ENCODE measurements at places on chromosomes 7 and 10. TPM values are rescaled to one million over a fixed set of nuclear protein-coding genes. Genes with fewer than 3 reads are reported as not detected.

GRCh38 chr7:138873220-138873892 is 75.4 kb upstream of the ATP6V0A4 start:
- no peak overlapping the region for H3K4me3 ChIP-seq
- DNase-seq: no peak
- no peak overlapping the region for H3K27ac ChIP-seq

Gene MUC12
- total RNA-seq: 7.8 TPM

Gene TBXAS1
- total RNA-seq: 4.1 TPM

Gene UNCX
- 2.4 TPM for total RNA-seq

GRCh38 chr7:70153933-70154332 is 555.7 kb downstream of the AUTS2 start:
- no peaks in the 10 kb centered on the region for H3K27me3 ChIP-seq
- H3K36me3 ChIP-seq: peaks cover 11% of the 10 kb centered on the region
- no peak for DNase-seq
- no peak overlapping the region for H3K4me3 ChIP-seq
- peaks cover 14% of the 10 kb centered on the region for H3K4me1 ChIP-seq

DNA sequence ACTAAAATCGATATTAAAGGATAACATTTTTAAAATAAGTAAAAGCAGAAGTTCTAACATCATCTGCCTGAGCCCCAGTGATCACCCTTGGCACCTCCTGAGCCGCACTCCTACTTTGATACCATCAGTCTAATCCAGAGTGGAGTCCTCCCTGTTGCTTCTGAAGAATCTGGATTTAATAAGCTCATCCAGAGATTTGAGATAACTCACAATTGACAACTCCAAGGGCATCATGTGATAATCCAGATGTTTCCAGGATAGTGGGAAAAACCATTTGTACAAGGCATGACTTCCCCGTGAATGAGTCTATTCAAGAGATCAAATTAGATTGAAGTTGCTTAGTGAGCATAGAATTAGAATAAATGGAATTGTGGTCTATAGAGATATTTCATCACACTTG is 475.8 kb upstream of the C7orf33 start:
- no peak for DNase-seq
- H3K36me3 ChIP-seq: no peaks in the 10 kb centered on the region
- H3K4me3 ChIP-seq: no peak overlapping the region

Gene SORBS1
- total RNA-seq: 15.3 TPM

GRCh38 chr7:68321076-68321639 is 1277.1 kb upstream of the AUTS2 start:
- H3K27me3 ChIP-seq: no peaks in the 10 kb centered on the region
- no peaks in the 10 kb centered on the region for H3K36me3 ChIP-seq
- peaks cover 12% of the 10 kb centered on the region for H3K4me1 ChIP-seq

Gene FAM3C
- 49.1 TPM for total RNA-seq

DNA sequence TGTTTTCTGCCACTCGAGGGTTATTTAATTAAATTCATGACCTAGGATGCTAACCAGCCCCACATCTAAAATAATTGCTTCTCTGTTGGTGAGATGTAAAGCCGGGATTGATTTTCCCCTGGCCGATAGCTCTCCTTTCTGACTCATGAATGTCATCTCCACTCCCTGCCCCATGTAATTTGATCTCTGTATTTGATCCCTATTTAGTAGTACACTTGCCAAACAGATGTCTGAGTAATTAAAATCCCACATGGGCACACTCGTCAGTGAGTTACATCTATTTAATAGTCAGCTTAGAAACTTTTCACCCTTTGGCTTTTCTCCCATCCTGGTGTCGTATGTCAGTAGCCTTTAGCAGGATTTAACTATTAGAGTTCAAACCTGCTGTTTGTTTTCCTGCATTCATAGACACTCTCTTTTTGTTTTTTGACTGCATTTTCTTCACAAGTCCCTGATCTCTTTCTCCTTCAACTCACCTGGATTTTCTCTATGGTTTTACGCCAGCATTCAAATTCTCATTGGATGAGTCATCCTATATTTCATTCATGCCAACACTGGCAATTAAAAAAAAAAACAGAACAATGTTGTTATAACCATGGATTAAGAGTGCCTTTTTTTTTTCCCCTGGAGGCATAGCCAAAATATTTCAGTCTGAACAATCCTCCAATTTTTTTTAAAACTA is 82.7 kb downstream of the SPAG6 start:
- no peak overlapping the region for H3K4me3 ChIP-seq
- no peak overlapping the region for H3K27ac ChIP-seq
- peaks cover 37% of the 10 kb centered on the region for H3K4me1 ChIP-seq
- DNase-seq: no peak
- no peaks in the 10 kb centered on the region for H3K36me3 ChIP-seq
- peaks cover 12% of the 10 kb centered on the region for H3K27me3 ChIP-seq

DNA sequence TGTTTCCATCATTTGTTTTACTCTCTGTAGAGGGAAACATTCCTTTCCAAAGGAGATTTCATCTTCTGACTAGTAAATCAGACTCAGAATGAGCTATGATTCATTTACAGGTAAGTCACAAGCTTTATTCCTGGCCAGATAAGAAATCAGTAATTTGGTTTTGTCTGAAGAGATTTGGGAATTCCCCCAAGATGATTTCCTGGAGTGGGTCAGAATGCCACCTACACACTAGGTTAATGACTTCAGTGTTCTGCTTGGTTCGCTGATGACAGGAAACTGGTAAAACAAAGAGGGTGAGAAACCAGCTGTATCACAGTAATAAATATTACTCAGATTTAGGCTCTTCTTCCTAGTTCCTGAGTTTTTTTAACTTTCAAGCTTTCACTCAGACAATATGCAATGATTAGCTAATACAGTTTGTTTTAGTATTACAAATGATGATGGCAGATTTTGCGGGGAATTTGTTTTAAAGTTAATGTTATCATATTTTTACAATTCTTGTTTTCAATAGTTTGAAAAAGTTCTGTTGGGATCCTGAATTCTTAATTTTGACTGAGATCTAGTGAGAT is 8.3 kb upstream of the ASZ1 start:
- H3K36me3 ChIP-seq: no peaks in the 10 kb centered on the region

- no peaks in the 10 kb centered on the region for H3K36me3 ChIP-seq
- peaks cover 4% of the 10 kb centered on the region for H3K4me1 ChIP-seq
- H3K4me3 ChIP-seq: peak within 1 kb of the TSS; percentile 87
Measured at GRCh38 chr7:95772298-95772770, at the start of gene DYNC1I1. DYNC1I1 (plus strand) TSS chr7:95772554; CDS start chr7:95804730, 32,176 bp downstream.

- H3K27me3 ChIP-seq: no peaks in the 10 kb centered on the region
- H3K27ac ChIP-seq: no peak overlapping the region
- DNase-seq: no peak
- no peak overlapping the region for H3K4me3 ChIP-seq
Measured at GRCh38 chr10:70090951-70091350, 38.3 kb downstream of the MACROH2A2 start.

Gene ARMH3
- 24.4 TPM for total RNA-seq

Gene GALNT17
- 10.4 TPM for total RNA-seq

- peaks cover 3% of the 10 kb centered on the region for H3K4me1 ChIP-seq
- no peaks in the 10 kb centered on the region for H3K36me3 ChIP-seq
- no peak overlapping the region for H3K4me3 ChIP-seq
- H3K27ac ChIP-seq: no peak overlapping the region
Measured at GRCh38 chr7:37076668-37077067, 352.4 kb upstream of the AOAH start.

DNA sequence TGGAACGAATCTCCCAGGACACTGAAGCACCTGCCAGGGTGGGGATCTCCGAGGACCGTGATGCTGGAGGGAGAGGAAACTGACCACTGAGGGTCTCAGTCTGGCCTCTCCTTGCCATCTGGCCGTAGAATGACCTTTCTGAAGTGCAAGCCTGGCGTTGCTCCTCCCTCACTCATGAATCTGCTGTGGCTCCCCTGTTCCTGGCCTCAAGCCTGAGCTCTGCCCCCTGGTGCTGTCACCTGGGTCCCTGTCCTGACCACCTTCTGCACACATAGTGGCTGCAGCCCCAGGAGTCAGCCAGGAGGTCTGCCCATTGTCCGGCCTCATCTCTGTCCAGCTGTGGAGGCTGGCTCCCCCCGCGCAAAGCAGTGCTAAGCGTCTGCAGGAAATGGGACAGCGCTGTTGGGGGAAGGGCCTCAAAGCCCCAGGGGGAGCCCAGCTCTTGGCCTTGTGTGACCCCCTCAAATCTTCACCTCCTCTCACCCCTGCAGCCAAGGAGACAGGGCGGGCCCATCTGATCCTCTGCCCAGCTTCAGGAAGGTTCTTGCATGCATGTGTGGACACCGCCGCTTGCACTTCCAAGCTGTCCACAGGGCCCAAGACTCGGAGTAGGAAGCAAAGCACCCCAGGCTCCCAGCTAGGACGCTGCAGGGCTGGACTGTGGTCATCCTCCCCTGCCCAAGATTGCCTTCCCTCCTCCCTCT is 65.7 kb downstream of the MYL10 start:
- no peak for DNase-seq
- H3K4me3 ChIP-seq: no peak overlapping the region
- H3K27ac ChIP-seq: no peak overlapping the region
- H3K4me1 ChIP-seq: peaks cover 20% of the 10 kb centered on the region
- peaks cover 44% of the 10 kb centered on the region for H3K27me3 ChIP-seq
- no peaks in the 10 kb centered on the region for H3K36me3 ChIP-seq

GRCh38 chr7:140924019-140924820 is 509 bp downstream of the BRAF start:
- no peak overlapping the region for H3K4me3 ChIP-seq
- H3K4me1 ChIP-seq: peaks cover 9% of the 10 kb centered on the region
